ENCODE measurements at places on chromosomes 5 and 9.

- DNase-seq = no peak
Observed at GRCh38 chr5:139267481-139267880, 26.1 kb upstream of the MATR3 start.

- no peak for DNase-seq
Observed at GRCh38 chr5:119200795-119201194, 129.9 kb downstream of the DMXL1 start.

GRCh38 chr5:136012041-136012804 lies 16.6 kb upstream of the TGFBI start:
- DNase-seq = no peak

DNA sequence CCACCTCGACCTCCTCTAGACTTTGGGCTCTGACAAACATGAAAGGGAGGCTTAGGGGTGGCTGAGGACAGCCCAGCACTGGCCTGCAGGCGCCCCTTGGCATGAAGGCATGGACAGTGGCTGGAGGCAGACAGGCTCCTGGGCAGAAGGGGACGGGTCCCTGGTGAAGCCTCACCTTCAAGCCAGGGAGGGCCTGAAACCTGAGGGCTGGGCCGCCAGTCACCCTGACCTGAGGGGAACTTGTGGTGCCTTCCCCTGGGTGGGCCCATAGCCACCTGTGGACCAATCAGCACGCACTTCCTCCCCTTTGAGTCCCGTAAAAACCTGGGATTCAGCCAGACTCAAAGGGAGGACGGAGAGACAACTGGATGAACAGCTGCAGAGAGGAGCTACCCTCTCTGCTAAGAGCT lies 90.4 kb upstream of the PUM3 start:
- no peak for DNase-seq

Measured in tibial nerve (tissue), 4 donors.